Omental fat pad (tissue), 4 donors: ENCODE measurements at places on chromosomes 12 and 14. TPM values are rescaled to one million over a fixed set of nuclear protein-coding genes. Genes with fewer than 3 reads are reported as not detected.
A peak's percentile ranks its signal among the peaks of the same experiment; 100 is the strongest.

ADCY6 gene
- 44.2 TPM for total RNA-seq

TTC6 gene
- total RNA-seq = not detected

TESPA1 gene
- 2.2 TPM for total RNA-seq

FAM186B gene
- 0.25 TPM for total RNA-seq

KCNK10 gene
- not detected for total RNA-seq

KRT6C gene
- total RNA-seq = not detected

CIROP gene
- not detected for total RNA-seq

FOXA1 gene
- total RNA-seq = not detected

TSHR gene
- total RNA-seq = 0.74 TPM

PZP gene
- 0.12 TPM for total RNA-seq

GRCh38 chr12:39296496-39296895, 146.4 kb downstream of the KIF21A start:
- DNase-seq = no peak

DNA sequence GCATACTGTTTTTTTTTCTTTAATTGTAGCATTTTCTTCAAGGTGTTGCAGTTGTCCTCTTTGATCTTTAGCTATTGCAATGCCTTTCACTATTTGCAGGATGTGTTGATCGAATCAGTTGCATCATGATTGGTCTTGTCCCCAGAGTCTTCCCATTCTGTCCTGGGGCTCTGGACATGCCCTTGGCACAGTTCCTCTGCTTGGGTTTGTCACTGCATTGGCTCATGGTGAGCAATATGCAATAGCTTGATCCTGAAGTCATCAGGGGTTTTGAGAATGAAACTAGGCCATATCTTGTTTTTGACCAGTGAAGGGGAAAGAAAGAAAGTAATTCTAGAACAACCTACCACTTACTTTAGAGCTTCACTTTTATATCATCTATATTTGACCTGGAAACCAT, 281.5 kb downstream of the TMEM117 start:
- DNase-seq = no peak

DNA sequence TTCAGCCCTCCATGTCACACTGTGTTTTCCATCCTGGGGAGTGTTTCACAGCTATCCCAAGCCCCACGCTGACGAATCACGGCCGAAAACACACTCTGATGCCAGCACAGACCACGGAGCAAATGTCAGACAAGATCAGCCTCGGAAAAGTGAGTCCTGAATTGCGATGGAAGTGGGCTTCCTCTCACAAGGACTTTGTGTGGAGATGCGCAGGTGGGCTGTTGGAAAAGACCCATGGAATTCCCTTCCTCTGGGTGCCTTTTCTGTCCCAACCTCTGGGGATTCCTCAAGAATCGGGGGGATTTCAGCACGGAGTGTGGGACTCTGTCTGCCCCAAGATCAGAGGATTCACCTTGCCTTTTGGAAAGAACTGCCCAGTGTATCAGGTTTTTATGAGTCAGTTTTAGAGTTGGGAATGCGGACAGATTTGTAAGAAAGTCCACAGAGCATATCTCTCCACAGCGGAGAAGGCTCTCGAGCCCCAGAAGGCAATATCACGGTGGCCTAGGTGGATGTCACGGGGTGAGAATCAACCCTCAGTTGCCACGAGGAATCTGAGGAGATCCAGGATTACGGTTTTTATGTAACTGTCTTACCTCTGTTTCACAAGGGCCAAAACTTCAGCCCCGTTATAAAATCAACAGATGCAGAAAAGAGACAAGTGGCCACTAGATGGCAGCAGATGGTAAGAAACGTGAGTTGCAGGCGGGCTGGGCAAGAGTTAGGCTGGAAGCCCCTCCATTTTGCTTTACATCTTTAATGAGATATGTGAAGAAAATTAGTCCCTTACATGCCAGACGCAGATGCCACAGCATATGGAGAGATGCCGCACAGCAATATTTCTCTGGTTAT, 201.9 kb downstream of the DAD1 start:
- peak; percentile 55 for DNase-seq

- DNase-seq = no peak
Measured at GRCh38 chr14:22884738-22885523, 1.9 kb downstream of the REM2 start.

DNA sequence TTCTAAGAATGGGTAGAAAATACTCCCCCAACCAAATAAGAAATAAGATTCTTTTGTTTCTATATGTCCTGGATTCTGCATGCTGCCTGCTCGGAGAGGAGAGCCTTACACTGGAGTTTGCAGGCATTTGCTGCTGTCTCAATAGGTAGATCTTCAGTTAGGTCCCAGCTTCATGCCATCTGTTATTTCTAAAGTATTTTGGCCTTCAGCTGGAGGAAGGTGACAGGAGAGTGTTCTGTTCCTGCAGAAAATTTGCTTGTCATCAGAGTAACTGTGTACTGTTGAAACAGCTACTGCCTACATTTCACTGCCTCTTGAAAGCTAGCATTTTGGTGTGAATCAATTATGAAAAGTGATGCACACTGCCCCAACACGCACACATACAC, 966.9 kb downstream of the NRXN3 start:
- no peak for DNase-seq

- DNase-seq = no peak
Measured at GRCh38 chr12:123498126-123498825, 35.2 kb downstream of the RILPL1 start.

- DNase-seq = no peak
Measured at GRCh38 chr14:26088275-26088674, 509.6 kb downstream of the NOVA1 start.

DNA sequence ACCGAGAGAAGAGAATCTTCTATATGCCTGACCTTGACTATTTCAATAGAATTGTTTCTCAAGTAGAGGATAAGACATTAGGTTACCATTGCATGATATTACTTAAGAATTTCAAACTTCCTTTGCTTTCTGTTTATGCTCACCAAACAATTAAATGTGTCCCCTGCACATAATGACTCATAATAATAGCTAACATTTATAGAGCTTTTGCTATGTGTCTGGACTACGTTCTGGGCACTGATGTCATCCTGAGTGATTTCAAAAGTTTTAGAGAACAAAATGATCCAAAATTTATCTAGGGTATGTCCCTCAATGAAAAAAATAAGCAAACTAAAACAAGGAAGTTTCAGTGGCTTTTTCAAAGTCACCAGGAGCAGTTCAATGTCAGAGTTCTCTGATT, 38.8 kb downstream of the SLC15A5 start:
- no peak for DNase-seq

- no peak for DNase-seq
Measured at GRCh38 chr12:114976959-114977358, 293.0 kb upstream of the TBX3 start.

- no peak for DNase-seq
Measured at GRCh38 chr14:50028458-50028857, 87.9 kb downstream of the VCPKMT start.

- no peak for DNase-seq
Measured at GRCh38 chr12:127562816-127563215, 704.2 kb upstream of the TMEM132C start.

DNA sequence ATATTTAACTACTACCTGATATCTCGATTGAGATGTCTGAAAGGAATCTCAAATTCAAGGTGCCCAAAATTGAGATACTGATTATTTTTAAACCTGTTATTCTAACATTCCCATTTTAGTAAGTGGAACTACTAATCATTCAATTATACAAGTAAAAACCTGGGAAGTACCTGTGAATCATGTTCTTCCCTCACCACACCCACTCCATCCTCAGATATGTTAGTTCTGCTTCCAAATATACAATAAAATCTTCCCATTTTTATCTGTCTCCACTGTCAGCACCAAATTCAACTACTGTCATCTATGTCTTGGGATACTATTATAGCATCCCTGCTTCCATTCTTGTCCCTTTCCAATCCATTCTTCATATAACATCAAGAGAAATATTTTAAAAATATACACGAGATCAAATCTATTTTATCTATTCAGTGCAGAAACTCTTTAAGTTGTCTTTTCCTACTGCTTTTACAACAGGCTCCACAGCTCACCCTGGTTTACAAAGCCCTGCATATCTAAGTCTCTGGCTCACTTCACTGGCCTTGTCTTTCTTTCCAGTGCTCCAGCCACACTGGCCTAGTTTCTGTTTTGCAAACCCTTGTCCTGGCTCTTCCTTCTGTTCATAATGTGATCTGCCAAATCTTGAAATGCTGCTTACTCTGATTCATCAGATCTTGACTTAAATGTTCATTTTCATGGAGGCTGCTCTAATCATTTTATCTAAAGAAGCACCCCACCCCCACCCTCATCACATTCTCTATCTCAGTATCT, 122.3 kb downstream of the PTPRR start:
- no peak for DNase-seq

GRCh38 chr12:12899530-12900380, 8.4 kb downstream of the GPRC5A start:
- no peak for DNase-seq

GRCh38 chr12:103833891-103834290, 7.1 kb downstream of the NT5DC3 start:
- no peak for DNase-seq

- DNase-seq = no peak
Measured at GRCh38 chr14:34344318-34344717, 117.7 kb downstream of the SPTSSA start.

DNA sequence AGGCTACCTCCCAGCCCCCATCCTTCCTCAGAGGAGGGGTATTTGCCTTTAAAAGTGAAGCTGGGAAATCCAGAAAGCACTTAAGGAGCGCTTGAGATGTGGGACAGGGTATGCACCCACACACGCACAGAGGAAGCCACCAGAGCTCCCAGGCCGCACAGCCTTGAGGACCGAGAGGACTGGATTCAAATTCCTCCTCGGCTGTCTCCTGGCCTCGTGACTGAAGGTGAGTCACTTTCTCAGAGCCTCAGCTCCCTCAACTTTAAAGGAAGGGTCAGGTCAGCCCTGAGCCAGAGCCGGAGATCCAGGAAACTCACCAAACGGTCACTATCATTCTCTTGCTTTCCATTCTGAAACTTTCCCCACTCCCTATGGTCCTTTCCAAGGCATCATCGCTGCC, 37.6 kb downstream of the BCL11B start:
- DNase-seq = no peak

GRCh38 chr12:95582230-95583058, 31.2 kb upstream of the USP44 start:
- no peak for DNase-seq

DNA sequence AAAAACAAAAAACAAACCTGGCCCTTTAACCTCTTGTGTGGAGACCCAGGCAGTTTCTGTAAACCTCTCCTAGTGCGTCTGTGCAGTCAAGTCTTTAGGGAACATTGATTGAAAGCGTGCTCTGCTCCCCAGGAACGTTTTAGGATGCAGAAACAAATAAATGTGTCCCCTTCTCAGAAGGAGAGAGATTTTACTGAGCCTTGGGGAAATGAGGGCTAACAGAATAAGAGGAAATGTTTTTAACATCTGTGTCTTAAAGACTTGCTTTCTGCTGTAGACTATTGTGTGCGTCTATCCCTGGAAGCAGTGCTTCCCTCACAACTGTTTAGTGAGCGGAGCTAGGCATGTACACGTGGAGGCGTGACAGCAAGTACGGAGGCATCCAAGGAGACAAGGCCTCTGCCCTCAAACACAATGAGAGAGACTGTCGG, 54.3 kb downstream of the TECPR2 start:
- no peak for DNase-seq

- no peak for DNase-seq
Measured at GRCh38 chr12:93319523-93320050, 58.1 kb upstream of the NUDT4 start.
